ENCODE measurements at places on chromosomes 13 and 19. TPM values are rescaled to one million over a fixed set of nuclear protein-coding genes. Genes with fewer than 3 reads are reported as not detected.

DNA sequence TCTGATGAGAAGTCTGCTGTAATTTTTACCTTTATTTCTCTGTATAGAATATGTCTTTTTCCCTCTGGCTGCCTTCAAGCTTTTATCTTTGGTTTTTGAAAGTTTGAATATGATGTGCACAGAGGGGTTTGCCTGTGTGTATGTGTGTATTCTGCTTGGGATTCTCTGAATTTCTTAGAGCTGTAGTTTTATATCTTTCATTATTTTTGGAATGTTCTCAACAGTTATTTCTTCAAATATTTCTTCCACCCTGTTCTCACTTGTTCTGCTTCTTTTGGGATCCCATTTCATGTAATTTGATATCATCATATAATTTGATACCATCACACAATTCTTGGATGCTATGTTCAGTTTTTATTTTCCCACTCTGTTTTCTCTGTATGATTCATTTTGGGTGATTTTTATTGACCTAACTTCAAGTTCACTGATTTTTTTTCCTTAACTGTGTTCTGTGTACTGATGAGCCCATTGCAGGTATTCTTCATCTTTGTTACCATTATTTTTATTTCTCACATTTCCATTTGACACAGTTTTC, 7.5 kb downstream of the COG3 start:
- DNase-seq, result no peak

GRCh38 chr19:49432141-49433073, 7.2 kb downstream of the GFY start:
- no peak for DNase-seq

GRCh38 chr19:13796301-13797057, 1.2 kb downstream of the ZSWIM4 start:
- DNase-seq, result no peak

DNA sequence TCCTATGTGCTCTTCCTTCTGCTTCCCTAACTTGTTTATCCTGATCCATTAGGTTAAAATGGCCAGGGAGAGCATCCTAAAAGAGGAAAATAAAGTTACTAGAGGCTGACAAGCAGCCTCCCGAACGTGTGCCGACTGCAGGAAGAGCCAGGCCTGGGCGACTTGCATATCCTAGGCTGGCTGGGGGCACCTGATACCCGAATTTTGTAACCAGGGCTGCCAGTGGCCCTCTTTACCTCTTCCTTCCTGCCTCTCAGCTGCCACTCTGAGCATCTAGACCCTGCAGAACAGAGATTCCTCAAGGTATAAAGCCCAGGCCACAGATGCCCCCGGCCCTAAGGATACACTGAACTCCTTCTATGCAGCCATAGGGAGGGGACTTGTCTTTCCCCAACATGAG, 48.5 kb upstream of the KATNAL1 start:
- DNase-seq, result no peak

GRCh38 chr13:23449398-23450162, 16.1 kb upstream of the SACS start:
- no peak for DNase-seq

- DNase-seq, result no peak
Observed at GRCh38 chr13:111233080-111233479, 87.4 kb upstream of the TEX29 start.

- no peak for DNase-seq
Observed at GRCh38 chr19:46404753-46405468, 8.5 kb downstream of the CCDC8 start.

DNA sequence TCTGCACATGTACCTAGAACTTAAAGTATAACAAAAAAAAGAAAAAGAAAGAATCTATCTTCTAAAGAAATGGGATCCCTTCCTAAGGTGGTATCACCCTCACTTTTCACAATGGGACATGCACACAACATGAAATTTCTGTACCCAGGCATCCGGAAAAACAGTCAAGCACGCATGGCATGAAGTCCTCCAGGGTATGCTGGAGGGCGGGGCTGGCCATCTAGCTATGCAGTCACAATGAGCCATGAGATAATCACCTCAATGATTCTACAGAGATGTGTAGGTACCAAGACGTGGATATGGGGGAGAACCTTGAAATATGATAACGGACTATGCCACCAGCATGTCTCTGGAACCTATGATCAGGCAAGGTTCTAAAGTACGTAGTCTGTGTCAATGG, 69.8 kb downstream of the CCDC70 start:
- DNase-seq, result no peak

The APC2 gene
- polyA plus RNA-seq, result 1.1 TPM

The PCSK4 gene
- polyA plus RNA-seq, result 2.7 TPM

The RFPL4AL1 gene
- not detected for polyA plus RNA-seq

The TMEM272 gene
- polyA plus RNA-seq, result 0.22 TPM

The IQCN gene
- 3.8 TPM for polyA plus RNA-seq

The ZNF540 gene
- polyA plus RNA-seq, result 4.5 TPM

Data from right renal cortex interstitium (tissue), 3 donors.